ENCODE measurements at places on chromosomes 11 and 22.

DNA sequence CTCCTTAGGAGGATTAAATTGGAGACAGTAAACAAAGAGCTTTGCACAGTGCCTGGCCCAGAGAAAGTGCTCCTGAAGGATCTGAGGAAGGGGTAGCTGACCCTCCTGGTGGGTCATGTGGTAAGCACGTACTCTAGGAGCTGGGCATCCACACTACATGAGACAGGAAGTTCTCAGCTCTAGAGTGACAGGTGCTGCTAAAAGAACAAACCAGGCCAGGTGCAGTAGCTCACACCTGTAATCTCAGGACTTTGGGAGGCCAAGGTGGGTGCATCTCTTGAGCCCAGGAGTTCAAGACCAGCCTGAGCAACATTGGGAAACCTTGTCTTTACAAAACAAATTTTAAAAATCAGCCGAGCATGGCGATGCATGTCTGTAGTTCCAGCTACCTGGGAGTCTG lies 13.1 kb downstream of the SLC43A1 start:
- DNase-seq, result no peak

DNA sequence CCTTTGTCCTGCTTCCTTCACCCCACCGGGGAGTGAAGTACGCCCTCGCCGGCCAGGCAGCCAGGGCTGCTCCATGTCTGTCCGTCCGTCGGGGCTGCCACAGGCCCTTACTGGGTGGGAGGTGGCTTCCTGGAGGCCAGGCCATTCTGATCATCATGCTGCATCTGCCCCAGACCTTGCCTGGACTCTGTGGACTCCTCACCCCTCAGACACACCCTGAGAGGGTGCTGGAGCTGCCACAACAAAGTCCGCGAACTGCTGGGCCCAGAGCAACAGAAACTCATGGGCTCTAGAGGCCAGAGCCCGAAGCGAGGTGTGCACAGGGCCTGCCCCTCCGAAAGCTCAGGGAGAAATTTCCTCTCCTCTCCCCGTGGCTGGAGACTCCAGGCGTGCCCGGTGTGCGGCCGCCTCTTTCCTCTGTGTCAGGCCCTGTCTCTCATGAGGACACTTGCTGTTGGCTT lies 124.2 kb downstream of the KCNQ1OT1 start:
- DNase-seq, result peak; percentile 11

DNA sequence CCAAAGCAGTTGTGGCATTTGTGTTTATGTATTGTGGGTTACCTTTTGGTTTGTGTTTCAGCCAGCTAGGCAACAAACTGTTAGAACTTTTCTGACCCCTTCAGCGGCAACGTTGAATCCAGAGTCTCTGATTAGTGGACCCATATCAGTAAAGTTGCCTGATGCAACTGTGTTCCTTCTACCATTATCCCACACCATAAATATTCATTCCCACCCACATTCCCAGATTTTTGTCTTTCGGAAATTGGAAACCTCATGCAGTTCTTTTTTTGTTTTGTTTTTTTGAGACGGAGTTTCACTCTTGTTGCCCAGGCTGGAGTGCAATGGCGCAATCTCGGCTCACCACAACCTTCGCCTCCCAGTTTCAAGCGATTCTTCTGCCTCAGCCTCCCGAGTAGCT lies 30.7 kb upstream of the RBX1 start:
- no peak for DNase-seq

- DNase-seq, result no peak
Measured at GRCh38 chr11:41498726-41499125, 39.3 kb upstream of the LRRC4C start.

- no peak for DNase-seq
Measured at GRCh38 chr11:33296695-33297094, 39.5 kb downstream of the HIPK3 start.

DNA sequence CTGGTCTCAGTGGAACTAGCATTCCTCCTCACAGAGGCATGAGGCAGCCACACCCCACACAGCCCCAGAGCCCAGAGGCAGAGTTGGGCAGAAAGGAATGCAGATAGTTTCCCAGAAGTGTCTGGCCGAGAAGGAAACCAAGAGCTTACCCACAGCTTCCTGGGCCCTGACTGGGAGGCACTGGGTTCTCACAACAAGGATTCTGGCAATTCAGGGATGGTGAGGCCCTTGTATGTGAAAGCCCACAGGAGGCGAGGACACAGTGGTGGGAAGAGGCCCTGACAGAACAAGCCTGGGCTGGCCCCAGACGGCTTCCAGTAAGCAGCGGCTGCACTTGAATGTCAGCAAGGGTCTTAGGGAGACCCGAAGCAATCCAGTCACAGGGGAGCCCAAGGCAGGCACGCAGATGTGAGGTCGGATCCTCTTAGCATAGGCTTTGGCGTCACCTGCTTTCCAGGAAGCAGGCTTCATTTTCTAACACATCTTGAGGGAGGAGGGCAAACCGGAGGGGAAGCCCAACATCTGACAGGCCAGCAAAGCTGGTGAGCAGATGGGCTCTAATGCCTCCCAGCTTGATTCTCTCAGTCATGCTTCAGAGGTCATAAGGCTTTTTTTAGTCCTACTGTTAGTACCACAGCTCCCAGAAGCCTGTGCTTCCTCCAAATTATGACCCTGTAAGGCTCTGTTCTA lies 78.3 kb upstream of the AKIP1 start:
- DNase-seq, result no peak
